ENCODE measurements at places on chromosomes 2 and 18. TPM values are rescaled to one million over a fixed set of nuclear protein-coding genes. Genes with fewer than 3 reads are reported as not detected.

DNA sequence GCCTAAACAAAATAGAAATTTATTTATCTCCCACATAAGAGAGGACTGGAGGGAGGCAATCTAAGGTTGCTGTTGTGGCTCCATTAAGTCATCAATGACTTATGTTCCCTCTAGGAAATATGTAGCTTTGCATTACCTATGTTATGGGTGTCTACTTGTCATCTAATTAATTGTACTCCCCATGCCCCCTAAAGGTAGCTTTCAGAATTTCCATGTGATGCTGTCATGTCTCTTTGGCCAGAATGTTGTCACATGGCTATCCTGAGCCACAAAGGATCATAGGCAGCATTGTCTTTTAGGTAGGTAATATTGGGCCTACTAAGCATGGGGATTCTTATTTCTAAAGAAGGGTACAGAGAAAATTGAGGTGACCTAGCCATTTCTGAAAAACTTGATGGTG is 935.6 kb upstream of the FANCL start:
- peaks cover 21% of the 10 kb centered on the region for H3K27me3 ChIP-seq
- DNase-seq, result no peak
- H3K36me3 ChIP-seq, result no peaks in the 10 kb centered on the region

- no peaks in the 10 kb centered on the region for H3K4me1 ChIP-seq
- H3K36me3 ChIP-seq, result no peaks in the 10 kb centered on the region
- no peak for DNase-seq
- H3K27me3 ChIP-seq, result no peaks in the 10 kb centered on the region
- H3K4me3 ChIP-seq, result no peak overlapping the region
Observed at GRCh38 chr2:155223781-155224406, 525.4 kb downstream of the KCNJ3 start.

DNA sequence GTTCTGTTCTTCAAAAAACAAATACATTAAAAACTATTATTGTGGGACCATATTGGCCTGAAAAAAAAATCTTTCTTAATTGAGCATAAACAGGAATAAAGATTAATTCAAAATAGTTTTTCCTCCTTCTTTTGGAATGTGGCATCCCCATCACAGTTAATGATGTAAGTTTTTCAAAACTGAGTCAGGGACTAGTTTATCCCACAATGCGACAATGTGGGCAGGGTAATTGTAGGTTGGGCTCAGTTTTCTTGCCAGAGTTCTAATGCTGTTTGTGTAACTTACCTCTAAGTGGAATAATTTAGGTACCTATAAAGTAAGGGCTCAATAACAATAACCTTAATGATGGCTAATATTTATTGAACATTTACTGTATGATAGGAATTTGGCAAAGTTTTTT is 82.0 kb downstream of the PMS1 start:
- no peak overlapping the region for H3K4me3 ChIP-seq
- peaks cover 10% of the 10 kb centered on the region for H3K36me3 ChIP-seq
- H3K4me1 ChIP-seq, result no peaks in the 10 kb centered on the region
- no peak for DNase-seq
- H3K27me3 ChIP-seq, result no peaks in the 10 kb centered on the region

The CERS6 gene
- 17.3 TPM for total RNA-seq

DNA sequence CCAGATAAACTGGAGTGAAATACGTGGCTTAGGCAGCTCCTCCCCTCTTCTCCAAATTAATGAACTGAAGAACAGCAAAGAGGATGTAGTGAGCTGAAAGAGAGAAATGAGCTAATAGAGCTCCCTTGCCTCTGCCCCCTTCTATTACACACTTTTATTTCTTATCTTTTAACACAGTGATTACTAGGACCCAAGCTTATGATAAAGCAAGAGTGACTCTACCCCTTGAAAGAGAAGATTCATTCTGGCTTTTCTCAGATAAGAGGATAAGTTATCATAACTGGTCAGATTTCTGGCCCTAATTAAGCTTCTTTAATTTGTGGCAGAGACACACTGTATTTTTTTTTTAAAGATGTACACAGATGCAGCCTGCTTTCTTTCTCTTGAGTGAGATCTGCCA is 102.2 kb downstream of the MSTN start:
- no peaks in the 10 kb centered on the region for H3K27me3 ChIP-seq
- no peak overlapping the region for H3K27ac ChIP-seq
- no peaks in the 10 kb centered on the region for H3K4me1 ChIP-seq
- no peaks in the 10 kb centered on the region for H3K36me3 ChIP-seq

The RASGRP3 gene
- 0.23 TPM for total RNA-seq

GRCh38 chr2:80238692-80239469 is 65.7 kb downstream of the LRRTM1 start:
- peak; percentile 69 for DNase-seq
- no peak overlapping the region for H3K27ac ChIP-seq
- no peaks in the 10 kb centered on the region for H3K27me3 ChIP-seq
- H3K36me3 ChIP-seq, result peaks cover 4% of the 10 kb centered on the region

The GALNT3 gene
- total RNA-seq, result 20.5 TPM

- peaks cover 12% of the 10 kb centered on the region for H3K4me1 ChIP-seq
- no peak for DNase-seq
- 0 out of 2 replicates have a peak, but pooled peaks cover 2% of the 10 kb centered on the region for H3K36me3 ChIP-seq
- no peak overlapping the region for H3K4me3 ChIP-seq
- no peaks in the 10 kb centered on the region for H3K27me3 ChIP-seq
- H3K27ac ChIP-seq, result peak overlapping the region; percentile 78
Observed at GRCh38 chr2:121596221-121597080, 52.8 kb downstream of the CLASP1 start.

DNA sequence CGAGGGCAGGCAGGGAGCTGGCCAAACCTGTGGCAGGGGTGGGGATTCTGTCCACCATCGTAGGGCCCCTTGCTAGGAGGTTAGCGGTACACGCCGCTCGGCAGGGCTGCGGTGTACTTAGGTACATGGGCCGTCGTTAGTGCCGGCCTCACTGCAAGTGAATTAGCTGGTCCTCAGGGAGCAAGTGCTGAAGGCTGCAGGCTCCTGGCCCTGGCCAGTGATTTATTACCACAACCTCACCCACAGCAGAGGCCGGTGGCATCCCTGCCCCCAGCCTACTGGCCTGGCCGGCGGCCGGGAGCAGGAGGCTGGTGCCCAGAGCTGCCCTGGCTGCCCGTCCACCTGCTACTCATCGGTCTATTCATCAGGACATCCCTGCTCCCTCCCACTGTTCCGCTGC is 19.6 kb upstream of the PTMA start:
- no peak overlapping the region for H3K4me3 ChIP-seq
- no peak overlapping the region for H3K27ac ChIP-seq
- no peaks in the 10 kb centered on the region for H3K27me3 ChIP-seq
- DNase-seq, result no peak
- no peaks in the 10 kb centered on the region for H3K36me3 ChIP-seq

All from WTC11 (cell line).